Heart right ventricle (tissue), 16 donors: ENCODE measurements at places on chromosomes 12 and 14. TPM values are rescaled to one million over a fixed set of nuclear protein-coding genes. Genes with fewer than 3 reads are reported as not detected.

- H3K27me3 ChIP-seq: peaks cover 5% of the 10 kb centered on the region
- no peak overlapping the region for H3K27ac ChIP-seq
- peaks cover 24% of the 10 kb centered on the region for H3K4me1 ChIP-seq
- H3K36me3 ChIP-seq: no peaks in the 10 kb centered on the region
- DNase-seq: no peak
Observed at GRCh38 chr14:95231966-95232633, 74.8 kb upstream of the DICER1 start.

DNA sequence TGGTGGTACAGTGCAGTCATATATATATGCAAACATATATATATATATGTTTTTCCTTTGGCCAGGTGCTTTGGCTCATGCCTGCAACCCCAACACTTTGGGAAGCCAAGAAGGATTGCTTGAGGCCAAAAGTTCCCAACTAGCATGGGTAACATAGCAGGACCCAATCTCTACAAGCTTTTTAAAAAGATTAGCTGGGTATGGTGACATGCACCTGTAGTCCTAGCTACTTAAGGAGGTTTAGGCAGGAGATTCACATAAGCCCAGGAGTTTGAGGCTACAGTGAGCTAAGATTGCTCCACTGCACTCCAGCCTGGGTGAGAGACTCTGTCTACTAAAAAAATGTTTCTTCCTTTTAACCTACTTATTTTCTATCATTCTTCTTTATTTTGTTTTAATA lies 10.2 kb downstream of the PZP start:
- no peaks in the 10 kb centered on the region for H3K36me3 ChIP-seq
- H3K4me1 ChIP-seq: no peaks in the 10 kb centered on the region
- H3K27me3 ChIP-seq: no peaks in the 10 kb centered on the region
- H3K4me3 ChIP-seq: no peak overlapping the region
- no peak overlapping the region for H3K27ac ChIP-seq

Gene KRT78
- total RNA-seq: not detected

Gene KRT83
- not detected for total RNA-seq

Gene FOXA1
- total RNA-seq: not detected
